Stimulated activated CD8-positive, alpha-beta memory T cell treated with anti-CD3 and anti-CD28 coated beads, Interleukin-4, amount 100 ng/mL, for 1 hour (primary cell): ENCODE measurements at places on chromosomes 13 and 19.

DNA sequence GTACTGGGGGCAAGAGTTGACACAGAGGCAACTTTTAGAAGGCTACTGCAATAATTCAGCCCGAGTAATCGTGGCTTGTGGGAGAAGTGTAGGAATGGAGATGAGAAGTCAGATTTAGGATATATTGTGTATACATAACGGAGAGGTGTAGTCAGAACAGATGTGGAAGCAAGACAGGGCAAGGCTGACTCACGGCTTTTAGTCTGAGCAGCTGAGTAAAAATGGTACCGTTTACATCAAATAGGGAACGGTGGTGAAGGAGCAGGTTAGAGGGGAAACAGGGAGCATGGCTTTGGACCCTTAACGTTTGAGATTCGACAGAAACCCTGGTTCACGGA, 796 bp upstream of the LSM14A start:
- no peak for DNase-seq

DNA sequence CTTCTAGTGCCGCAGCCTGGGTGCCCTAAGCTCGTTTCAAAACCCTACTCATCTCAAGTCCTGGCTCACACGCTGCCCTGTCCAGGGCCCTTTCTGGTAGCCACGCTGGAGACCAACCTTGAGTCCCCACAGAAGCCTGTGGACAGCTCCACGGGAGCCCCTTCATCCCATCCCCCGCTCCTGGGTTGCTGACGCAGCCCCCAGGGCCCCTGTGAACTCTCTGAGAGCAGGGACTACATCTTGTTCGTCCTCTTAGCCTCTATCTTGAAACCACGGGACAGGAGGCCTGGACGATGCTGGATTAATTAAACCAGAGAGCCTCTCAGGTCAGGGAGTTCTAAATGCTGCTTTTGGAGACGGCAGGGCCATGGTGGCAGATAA, 7.4 kb downstream of the MLLT1 start:
- no peak for DNase-seq

- no peak for DNase-seq
These were observed 231.8 kb downstream of the SHISA2 start for GRCh38 chr13:25819856-25820530.

- DNase-seq: no peak
These were observed 12.5 kb upstream of the ZNF675 start for GRCh38 chr19:23699521-23699860.

- no peak for DNase-seq
These were observed 904.3 kb downstream of the DIAPH3 start for GRCh38 chr13:59259165-59260000.

- DNase-seq: no peak
These were observed 3.1 kb upstream of the SPIB start for GRCh38 chr19:50415661-50416033.
